ENCODE measurements at places on chromosomes 5 and 9.

DNA sequence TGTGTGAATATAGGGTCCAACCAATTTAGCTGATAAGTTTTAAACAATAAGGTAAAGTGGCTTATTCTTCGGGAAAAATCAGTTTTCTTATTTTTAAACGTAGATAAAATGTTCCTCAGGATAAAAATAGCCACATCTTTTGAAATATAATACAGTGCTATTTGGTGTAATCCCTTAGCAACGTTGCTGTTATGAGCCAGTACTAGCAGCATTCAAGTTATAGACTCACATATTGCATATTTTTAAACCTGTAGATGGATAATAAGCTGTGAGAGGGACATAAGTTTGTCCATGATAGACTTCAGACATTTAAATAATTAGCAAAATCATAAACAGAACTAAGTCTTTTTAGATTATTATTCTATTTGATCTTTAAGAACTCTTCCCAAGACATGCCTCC, 6.3 kb downstream of the PDE4D start:
- no peak for DNase-seq

- DNase-seq = no peak
Measured at GRCh38 chr9:113941526-113941925, 65.4 kb downstream of the ZNF618 start.

- no peak for DNase-seq
Measured at GRCh38 chr9:20634895-20635294, 12.6 kb upstream of the MLLT3 start.

- no peak for DNase-seq
Measured at GRCh38 chr5:178206166-178207101, 2.1 kb downstream of the HNRNPAB start.

- no peak for DNase-seq
Measured at GRCh38 chr9:26928902-26929495, 18.0 kb downstream of the PLAA start.

All from astrocyte of the spinal cord (primary cell).